ENCODE measurements at places on chromosomes 5 and 9.

GRCh38 chr9:112361601-112362000 lies 18.3 kb upstream of the HSDL2 start:
- DNase-seq = peak; percentile 34

DNA sequence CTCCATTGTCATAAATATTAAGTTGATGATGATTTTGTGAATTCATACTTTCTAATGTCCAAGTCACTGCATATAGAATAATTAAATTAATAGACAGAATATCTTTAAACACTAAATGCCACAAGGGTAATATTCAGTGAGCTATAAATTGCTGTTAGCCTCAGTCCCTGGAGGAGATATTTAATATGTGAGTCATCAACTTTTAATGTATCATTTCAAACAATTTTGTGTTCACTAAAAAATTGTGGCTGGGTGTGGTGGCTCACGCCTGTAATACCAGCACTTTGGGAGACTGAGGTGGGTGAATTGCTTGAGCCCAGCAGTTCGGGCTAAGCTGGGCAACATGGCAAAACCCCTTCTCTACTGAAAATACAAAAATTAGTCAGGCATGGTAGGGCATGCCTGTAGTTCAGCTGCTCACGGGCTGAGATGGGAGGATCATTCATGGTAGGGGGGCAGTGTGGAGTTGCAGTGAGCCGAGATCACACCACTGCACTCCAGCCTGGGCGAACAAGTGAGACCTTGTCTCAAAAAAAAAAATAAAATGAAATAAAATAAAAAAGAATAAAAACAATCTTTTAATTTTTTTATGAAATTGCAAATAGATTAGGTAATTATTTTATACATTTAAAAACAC lies 717.3 kb upstream of the CHD1 start:
- DNase-seq = no peak

DNA sequence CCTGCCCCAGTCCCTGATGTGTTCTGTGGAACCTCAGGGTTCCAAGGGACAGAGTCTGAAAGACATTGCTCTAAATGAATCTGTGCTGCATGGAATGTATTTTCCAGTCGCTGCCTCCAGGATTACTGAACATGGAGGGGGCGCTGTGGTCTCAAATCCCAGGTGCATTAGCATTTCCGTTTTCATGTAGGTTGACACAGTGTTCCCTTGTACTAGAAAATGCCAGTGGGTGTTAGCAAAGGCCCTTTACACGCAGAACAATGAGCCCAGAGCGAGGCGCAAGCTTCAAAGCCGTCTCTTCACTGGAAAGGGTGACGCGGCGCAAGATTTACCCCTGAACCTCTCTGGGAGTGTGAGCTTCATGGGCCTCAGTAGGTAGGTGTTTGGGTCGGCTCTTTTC lies 308.3 kb downstream of the SLIT3 start:
- no peak for DNase-seq

GRCh38 chr5:107100121-107100520 lies 570.6 kb downstream of the EFNA5 start:
- no peak for DNase-seq

- no peak for DNase-seq
Measured at GRCh38 chr9:90296539-90296938, 346.1 kb downstream of the DIRAS2 start.

- no peak for DNase-seq
Measured at GRCh38 chr5:14502294-14502690, 79.3 kb upstream of the OTULINL start.

GRCh38 chr5:61018062-61018461 lies 73.1 kb downstream of the NDUFAF2 start:
- DNase-seq = no peak

- DNase-seq = no peak
Measured at GRCh38 chr5:122996091-122996490, 40.4 kb downstream of the PPIC start.

GRCh38 chr9:109500421-109500974 lies 2.4 kb upstream of the PTPN3 start:
- DNase-seq = no peak
